ENCODE measurements at places on chromosomes 3 and 15. TPM values are rescaled to one million over a fixed set of nuclear protein-coding genes. Genes with fewer than 3 reads are reported as not detected.

The ASB14 gene
- not detected for total RNA-seq

The GABRB3 gene
- total RNA-seq, result 0.72 TPM

The PAQR5 gene
- total RNA-seq, result 0.69 TPM

The NPAP1 gene
- total RNA-seq, result not detected

The SEMA3F gene
- 46.2 TPM for total RNA-seq

The SQOR gene
- total RNA-seq, result 80.9 TPM

The PDCD7 gene
- total RNA-seq, result 14.8 TPM

The OSBPL10 gene
- total RNA-seq, result 9.9 TPM

The CCR8 gene
- not detected for total RNA-seq

The RLBP1 gene
- total RNA-seq, result not detected

The FBLN2 gene
- 156 TPM for total RNA-seq

The LRRC15 gene
- total RNA-seq, result 0.37 TPM

The SKOR1 gene
- total RNA-seq, result 1.1 TPM

The VPS8 gene
- 49.2 TPM for total RNA-seq

The CDHR4 gene
- total RNA-seq, result not detected

The UBA7 gene
- 85.4 TPM for total RNA-seq

The LIPH gene
- 0.25 TPM for total RNA-seq
